Heart right ventricle (tissue), 16 donors: ENCODE measurements at places on chromosomes 3 and 15.

DNA sequence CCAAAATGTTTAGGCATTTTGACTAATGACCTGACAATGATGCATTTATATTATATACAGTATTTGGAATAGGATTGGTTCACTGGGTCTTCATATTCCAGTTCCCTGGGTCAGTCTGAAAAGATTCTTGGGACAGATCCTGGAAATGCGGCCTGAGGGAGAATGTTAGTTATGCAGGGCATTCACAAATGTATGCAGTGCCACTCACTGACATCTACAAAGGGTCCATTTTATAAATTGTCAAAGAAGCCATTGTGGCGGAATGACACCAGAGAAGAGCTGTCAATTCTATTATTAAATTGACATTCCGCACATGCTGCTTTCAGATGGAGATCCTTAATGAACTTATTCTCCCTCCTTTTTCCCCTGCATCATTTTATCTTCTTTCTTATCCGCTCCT is 176.6 kb downstream of the VGLL3 start:
- DNase-seq: no peak

GRCh38 chr15:86061581-86061980 is 18.1 kb upstream of the AGBL1 start:
- DNase-seq: no peak

DNA sequence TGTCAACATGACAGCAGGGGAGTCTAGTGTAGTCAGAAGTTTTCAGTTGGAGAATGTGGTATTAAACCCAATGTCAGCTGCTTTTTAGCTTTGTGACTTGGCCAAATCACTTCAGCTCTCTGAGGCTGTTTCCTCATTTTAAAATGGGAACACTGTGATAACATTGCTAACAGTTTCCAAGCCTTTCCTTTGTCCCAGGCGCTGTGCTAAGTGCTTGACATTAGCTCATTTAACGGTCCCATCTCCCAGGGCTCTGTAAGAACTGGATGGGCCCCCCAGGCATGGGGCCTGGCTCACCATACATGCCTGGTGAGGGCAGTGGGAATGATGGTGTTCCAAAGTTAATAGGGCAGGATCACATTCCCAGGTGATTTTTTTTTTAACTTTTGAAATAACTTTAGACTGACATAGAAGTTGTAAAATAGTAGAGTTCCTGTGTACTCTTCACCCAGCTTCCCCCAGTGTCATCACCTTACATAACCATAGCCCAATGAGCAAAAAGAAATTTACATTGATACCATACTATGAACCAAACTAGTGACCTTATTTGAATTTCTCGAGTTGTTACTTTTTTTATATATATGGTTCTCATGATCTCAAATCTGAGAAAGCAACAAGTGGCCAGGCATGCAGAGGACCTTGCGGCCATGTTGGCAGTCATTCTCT is 7.7 kb downstream of the RASL12 start:
- no peak for DNase-seq

GRCh38 chr3:10157031-10157430 is 7.7 kb upstream of the IRAK2 start:
- DNase-seq: no peak

GRCh38 chr3:156133076-156133475 is 12.7 kb downstream of the KCNAB1 start:
- no peak for DNase-seq

- DNase-seq: no peak
Measured at GRCh38 chr3:87771337-87772192, 287.2 kb downstream of the CGGBP1 start.

DNA sequence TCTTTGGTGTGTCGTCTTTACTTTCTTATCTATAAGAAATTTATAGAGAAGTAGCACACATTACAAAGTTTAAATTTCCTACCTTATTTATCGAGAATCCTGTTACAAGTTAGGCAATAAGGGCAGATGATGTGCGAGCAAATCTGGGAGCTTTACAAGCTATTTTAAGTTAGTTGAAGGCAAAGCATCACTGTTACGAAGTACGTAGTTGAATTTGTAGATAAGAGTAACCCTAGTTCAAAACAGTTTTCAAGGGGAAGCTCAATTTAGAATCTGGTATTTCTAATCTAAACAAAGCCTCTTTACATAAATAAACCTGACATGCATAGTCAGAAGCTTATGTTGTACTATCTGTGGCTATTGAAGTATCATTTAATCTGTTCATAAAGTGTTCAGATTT is 8.4 kb downstream of the KBTBD8 start:
- no peak for DNase-seq
